ENCODE measurements at places on chromosomes 4 and X.

- no peak for DNase-seq
Measured at GRCh38 chr4:5052204-5052702, 973 bp downstream of the STK32B start.

DNA sequence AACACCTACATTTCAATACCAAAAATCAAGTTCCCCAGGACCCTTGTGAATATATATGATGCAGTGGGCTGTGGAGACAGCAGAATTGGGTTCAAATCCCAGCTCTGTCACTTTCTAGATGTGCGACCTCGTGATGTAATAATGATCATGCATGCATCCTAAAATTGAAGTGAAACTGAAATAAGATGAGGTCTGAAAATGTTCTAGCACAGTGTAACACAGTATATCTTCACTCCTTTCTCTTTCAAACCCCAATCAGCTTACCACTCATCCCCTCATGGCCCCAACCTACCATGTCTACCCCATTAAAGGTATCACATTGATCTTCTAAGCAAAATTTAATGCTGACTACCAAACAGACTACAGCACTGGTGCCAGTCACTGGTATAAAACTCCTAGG is 69.9 kb upstream of the BRS3 start:
- DNase-seq, result no peak

DNA sequence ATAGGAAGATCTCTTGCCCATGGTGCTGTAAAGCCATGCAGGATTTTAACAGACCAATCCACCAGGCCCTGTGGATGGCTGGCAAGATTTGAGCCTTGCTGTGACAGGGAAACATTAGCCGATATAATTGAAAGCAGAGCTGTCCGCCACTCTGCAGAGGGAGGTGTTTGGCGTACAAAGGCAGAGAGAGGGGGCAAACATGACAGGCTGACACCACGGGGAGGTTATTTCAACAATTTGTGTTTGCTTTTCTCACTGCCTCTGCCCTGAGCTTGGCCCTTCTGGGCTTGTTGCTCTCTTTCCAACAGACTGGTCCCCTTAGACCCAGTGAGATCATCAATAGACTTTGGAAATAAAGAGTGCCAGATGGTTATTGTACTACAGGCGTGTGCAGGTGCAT is 59.4 kb downstream of the CLNK start:
- no peak for DNase-seq

GRCh38 chr4:55568905-55569504 is 22.3 kb upstream of the CLOCK start:
- DNase-seq, result no peak

DNA sequence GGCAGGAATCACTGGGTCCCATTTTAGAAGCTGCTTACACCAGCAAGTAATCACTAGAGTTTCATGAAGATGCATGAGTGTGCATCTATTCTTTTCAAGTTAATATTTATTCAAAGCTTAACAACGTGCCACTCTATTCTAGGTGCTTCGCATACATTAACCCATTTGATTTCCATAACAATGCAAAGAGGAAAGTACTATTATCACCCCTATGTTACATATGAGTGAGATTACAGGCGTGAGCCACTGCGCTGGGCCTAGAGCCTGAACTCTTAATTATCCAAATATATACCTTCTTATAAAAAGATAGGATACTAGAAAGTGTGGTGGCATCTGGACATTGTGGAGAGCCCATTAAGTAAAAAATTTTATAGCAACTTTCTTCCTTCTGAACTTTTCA is 65.4 kb downstream of the CXCL13 start:
- DNase-seq, result no peak

DNA sequence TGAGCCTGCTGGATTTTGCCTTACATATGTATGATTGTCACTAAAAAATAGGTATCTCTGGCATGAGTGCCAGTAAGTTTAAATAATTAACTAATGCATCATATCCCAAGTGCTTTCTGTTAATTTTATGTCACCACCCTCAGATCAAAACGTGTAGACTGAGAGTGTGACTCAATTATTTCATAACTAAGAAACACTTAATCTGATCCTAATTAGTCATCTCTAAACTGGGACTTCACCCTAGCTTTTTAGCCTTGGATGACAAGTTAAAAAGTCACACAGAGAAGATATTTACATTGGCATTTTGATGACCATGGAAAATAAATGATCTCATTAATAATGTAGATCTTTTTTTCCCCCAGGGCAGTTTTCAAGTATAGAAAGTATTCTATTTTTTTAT is 23.1 kb upstream of the SLC6A14 start:
- DNase-seq, result no peak

DNA sequence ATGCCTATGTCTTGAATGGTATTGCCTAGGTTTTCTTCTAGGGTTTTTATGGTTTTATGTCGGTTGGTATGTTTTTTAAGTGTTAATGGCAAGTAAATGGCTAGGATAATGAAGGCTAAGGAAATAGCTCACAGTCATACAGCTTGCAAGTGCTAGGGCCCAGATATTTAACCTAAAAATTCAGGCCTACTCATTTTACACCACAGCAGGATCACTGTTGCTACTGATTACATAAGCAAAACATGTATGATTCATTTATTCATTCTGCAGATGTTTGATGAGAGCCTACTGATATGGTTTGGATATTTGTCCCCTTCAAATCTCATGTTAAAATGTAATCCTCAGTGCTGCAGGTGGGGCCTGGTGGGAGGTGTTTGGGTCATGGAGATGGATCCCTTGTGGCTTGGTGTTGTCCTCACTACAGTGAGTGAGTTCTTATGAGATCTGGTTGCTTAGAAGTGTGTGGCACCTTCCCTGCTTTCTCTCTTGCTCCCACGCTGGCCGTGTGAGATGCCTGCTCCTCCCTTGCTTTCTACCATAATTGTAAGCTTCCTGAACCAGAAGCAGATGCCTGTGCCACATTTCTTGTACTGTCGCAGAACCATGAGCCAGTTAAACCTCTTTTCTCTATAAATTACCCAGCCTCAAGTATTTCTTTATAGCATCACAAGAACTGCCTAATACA is 175.5 kb downstream of the MAPK10 start:
- no peak for DNase-seq

DNA sequence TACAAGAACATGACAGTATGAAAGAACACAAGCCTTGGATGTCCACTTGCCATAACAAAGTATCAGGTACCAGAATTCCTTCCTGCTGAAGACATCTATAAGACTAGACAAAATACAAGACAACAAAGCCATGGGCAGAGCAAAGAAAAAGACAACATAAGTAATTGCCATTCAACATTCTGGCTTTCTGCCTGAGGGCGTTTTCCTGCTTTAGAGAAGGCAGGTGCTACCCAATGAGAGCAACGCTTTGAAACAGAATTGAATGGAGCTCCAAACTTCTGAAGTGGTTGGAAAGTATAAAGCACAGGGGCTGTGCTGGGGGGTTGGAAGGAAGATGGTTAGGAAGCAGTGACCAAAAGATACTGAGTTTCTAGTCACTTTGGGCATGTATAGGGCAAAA is 30.1 kb downstream of the PDE5A start:
- no peak for DNase-seq

GRCh38 chrX:45840411-45840950 is 639.8 kb upstream of the DIPK2B start:
- DNase-seq, result no peak

- no peak for DNase-seq
Measured at GRCh38 chrX:84933956-84934556, 69.6 kb upstream of the APOOL start.

DNA sequence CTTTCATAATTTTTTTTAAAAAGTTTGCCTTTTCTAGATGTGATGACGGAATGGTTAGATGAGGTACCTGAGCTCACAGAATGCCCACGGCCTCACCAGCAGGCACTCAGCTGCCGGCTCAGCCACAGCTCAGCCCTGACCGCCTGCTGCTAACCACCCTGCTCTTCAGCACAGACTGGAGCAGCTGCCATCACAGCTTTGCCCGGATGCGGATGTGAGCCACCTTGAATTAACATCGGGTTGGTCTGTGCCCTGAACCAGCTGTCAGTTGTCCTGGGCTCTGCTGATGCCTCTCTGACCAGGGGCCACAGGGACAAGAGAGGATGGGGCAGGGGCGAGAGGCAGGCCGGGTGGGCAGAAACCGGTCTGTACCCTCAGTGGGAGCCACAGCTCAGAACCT is 93.3 kb downstream of the HMX1 start:
- no peak for DNase-seq

- DNase-seq, result no peak
Measured at GRCh38 chr4:127229855-127230608, 402.7 kb upstream of the INTU start.

DNA sequence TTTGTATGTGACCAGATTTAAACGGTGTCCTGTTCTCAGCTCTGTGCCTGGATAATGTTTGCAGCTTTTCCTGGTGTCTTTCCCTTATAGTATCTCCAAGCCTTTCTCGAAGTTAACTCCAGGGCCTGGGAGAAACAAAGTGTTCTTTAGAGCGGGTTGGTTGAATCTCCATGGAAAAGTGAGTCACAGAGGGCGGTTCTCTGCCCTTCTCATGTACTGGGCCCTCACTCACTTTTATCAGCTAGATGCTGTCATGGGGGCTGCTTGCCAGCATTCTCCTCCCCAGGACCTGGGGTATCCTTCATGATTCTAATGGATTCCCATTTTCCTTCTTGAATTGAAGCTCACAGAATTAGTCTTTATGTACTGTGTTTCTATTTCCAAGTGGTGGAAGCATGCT is 46.1 kb upstream of the MAGEC2 start:
- DNase-seq, result no peak

DNA sequence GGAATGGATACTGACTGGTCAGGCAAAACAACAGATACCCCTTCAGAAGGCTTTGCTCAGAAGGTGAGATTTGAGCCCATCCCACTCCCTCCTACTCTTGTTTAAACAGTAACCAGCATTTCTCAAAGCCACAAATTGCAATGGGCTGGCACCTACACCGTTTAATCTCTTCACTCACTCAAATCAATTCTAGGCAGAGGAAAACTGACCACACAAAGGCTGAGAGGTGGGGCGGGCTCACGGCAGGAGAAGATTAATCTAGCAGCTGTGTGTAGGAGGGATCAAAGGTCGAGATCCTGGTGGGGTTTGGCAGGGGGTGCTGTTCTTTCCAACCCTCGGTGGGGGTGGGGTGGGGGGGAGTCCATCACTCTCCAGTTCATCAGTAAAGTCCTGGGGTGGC is 622.4 kb downstream of the BCOR start:
- no peak for DNase-seq

GRCh38 chrX:40098264-40099054 is 701 bp upstream of the BCOR start:
- DNase-seq, result no peak

GRCh38 chr4:138414202-138414601 is 172.1 kb upstream of the SLC7A11 start:
- DNase-seq, result no peak

GRCh38 chr4:158799856-158800255 is 31.0 kb downstream of the FNIP2 start:
- DNase-seq, result no peak

GRCh38 chr4:163681208-163681821 is 186.8 kb downstream of the TMA16 start:
- DNase-seq, result no peak

DNA sequence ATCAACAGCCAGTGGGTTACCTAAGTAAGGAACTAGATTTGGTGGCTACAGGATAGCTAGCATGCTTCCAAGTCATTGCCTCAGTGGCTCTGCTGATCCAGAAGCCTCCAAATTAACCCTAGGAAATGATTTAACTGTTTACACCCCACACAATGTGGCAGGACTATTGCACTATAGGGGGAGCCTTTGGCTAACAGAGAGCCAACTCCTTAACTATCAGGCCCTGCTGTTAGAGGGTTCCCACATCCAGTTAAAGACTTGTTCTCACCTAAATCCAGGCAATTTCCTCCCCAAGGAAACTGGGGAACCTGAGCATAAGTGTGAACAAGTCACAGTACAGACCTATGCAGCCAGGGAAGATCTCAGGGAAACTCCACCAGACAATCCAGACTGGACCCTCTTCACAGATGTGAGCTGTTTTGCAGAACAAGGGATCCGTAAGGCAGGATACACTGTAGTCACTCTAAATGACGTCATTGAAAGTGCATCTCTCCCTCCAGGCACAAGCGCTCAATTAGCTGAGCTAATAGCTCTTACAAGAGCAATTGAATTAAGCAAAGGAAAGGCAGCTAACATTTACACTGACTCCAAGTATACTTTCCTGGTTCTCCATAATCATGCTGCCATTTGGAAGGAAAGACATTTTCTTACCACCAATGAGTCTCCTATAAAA is 185.3 kb upstream of the SPOCK3 start:
- DNase-seq, result no peak

- DNase-seq, result no peak
Measured at GRCh38 chr4:6425336-6425735, 47.1 kb downstream of the PPP2R2C start.

DNA sequence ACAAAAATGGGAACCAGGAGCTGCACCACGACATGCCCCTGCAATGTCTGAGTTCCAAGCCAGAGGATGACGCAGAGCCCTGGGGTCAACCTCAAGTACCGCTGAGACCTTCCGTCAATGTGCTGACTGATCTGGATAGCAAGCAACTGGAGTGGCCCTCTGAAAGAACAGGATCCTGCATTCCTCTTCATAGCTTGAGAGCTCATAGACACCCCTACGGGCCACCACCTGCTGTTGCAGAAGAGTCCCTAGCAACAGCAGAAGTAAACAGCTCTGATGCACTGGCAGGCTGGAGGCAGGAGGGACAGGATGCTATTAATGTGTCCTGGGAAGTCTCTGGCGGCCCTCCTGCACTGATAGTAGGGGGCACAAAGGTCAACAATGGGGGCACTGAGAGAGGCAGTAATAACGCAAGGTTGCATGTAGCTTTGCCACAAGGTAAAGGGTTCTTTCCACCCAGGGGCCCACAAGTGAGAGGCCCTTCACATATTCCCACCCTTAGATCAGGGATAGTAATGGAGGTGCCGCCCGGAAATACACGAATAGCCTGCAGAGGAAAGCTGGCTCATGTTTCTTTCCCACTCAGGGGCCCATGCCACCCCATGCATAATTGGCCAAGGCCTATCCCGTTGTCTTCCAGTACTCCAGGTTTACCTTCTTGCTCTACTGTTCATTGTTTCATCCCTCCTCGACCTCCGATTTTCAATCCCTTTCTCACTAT is 1.3 kb downstream of the PRR32 start:
- no peak for DNase-seq

DNA sequence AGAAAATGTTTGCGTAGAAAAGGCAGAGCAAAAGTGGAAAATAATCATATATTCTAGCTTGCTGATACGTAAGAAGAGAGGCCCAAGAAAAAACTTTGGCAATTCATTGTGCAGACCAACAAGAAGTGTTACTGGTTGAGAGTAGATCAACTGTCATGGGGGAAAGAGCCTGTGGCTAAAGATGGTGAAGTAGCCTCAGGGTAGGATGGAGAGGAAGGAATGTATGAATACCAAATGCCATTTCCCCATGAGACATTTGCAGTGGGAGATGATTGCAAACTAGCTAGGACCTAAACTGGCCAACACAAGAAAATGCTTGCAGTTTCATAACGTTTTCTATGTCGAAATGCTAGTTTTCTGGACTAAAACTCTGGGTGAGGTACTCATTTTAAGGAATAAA is 47.7 kb upstream of the ADGRL3 start:
- no peak for DNase-seq

- no peak for DNase-seq
Measured at GRCh38 chrX:83160096-83160495, 348.0 kb upstream of the POU3F4 start.

Data from D721Med (cell line).